RPMI7951 (cell line): ENCODE measurements at places on chromosomes 2 and 18.

GRCh38 chr18:49014605-49015267 is 64.0 kb upstream of the SMAD7 start:
- no peak for DNase-seq

DNA sequence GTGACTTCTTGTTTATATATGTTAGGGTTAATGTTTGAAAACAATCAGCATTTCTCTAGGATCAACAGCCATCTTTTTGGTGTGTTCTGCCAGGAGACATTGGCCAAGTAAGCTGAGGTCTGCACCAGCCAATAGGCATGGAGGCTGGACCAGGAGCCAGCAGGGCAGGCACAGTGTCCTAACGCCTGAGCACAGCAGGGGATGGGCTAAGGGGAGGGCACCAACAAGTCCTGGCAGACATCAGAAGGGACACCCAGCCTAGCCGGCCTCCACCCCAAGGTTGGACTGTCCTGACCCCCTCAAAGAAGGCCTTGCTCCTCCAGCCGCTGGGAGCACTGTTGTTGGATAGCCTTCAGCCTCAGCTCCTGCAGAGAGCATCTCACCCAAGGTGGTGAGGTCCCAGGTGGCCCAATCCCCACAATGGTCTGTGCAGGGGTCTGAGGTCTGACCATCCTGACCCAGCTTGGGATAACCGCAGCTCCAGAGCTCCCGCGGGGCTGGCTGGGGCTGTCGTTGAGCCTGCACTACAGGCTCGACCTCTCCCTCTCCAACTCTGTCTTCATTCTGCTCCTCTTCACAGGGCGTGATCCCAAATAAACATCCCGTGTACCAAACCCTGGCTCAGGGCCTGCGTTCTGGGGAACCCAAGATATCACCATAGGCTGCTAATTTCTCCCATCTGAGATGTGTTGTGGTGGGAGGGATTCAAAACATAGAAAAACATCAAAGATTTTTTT is 8.1 kb downstream of the TEX44 start:
- no peak for DNase-seq

DNA sequence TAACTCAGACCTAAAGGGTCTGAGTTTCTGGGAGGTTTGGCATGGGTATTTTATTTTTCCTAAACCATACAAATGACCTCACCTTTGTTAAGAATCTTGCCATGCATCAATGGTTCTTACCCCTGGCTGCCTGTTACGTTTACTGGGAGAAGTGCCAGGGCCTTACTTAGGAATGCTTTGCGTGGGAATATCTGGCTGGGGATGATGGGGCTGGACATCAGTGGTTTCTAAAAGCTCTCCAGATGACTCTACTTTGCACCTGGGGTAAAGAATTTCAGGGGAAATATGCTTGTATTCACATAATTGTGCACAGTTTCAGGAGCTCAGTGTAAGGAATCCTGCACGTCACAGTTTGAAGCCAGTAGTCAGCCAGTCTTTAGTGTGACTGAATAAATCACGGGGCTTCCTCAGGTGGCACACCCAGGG is 18.2 kb upstream of the DAW1 start:
- peak; percentile 65 for DNase-seq

DNA sequence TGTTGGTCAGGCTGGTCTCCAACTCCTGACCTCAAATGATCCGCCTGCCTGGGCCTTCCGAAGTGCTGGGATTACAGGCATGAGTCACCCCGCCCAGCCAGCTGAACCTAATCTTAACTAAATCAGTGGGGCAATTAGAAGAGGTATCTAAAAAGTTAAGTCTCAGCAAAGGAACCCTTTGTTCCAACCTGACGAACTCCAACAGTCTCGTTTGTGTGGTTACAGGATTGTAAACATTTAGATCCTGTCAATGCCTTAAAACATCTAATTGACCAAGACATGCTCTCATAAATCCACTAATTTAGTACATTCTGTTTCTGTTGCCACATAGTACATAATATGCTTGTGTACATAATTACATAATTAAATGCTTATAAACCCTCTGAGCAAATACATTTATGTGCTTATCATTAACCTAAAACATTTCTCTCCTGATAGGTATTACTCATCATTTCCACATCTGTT is 31.1 kb upstream of the STK39 start:
- peak; percentile 85 for DNase-seq

DNA sequence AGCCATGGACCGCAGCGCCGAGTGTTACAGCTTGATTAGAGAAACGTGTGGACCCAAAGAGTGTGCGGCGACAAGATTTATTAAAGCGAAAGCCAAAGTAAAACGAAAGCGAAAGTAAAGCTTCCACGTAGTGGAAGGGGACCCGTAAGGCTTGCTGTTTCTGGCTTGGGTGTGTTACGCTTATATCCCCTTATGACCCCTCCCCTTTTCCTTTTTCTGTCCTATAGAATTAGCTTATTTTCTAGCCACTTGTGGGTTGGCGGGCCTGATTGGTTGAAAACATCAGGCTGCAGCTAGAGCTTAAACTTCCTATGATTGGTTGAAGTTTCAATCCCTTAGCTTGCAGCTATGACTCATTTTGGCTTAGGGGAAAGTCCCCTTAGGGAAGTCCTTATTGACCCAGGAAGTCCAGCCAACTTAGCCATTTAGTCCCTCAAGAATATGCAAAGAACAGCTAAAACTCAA is 969.7 kb downstream of the DCDC2C start:
- peak; percentile 90 for DNase-seq
